ACHN (cell line): ENCODE measurements at places on chromosomes 7 and 10.

GRCh38 chr10:86536294-86536861 lies 14.8 kb upstream of the WAPL start:
- DNase-seq: no peak

- DNase-seq: no peak
These were observed 150.4 kb upstream of the FEZF1 start for GRCh38 chr7:122454776-122455507.

- no peak for DNase-seq
These were observed 3.4 kb downstream of the ENTPD1 start for GRCh38 chr10:95759233-95759826.

DNA sequence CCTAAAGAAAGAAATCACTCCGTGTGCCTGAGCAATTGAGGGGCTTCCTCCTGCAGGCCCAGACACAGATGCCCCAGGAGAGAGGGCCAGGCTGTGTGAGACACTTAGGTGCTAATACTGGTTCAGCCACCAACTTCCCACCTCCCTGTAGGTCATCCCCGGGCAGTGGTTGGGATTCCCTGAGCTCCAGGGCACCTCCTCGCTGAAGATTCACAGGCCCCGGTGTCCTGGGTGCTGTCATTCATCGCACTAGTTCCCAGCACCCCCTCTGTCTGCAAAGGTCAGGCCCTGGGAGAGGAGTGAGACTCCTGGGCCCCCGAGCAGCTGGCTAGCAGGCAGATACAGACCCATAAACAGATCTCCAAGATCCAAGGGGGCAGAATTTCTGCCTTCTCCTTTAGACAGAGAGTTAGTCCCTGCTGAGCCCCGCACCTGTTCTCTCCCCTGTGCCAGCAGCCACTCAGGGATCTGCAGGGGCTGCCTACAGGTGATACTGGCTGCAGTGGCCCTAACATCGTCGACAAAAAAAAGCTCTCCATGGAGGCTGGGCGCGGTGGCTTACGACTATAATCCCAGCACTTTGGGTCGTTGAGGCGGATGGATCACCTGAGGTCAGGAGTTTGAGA lies 38.2 kb upstream of the GTF2I start:
- DNase-seq: no peak

- DNase-seq: no peak
These were observed 23.6 kb downstream of the HECW1 start for GRCh38 chr7:43136064-43136463.

DNA sequence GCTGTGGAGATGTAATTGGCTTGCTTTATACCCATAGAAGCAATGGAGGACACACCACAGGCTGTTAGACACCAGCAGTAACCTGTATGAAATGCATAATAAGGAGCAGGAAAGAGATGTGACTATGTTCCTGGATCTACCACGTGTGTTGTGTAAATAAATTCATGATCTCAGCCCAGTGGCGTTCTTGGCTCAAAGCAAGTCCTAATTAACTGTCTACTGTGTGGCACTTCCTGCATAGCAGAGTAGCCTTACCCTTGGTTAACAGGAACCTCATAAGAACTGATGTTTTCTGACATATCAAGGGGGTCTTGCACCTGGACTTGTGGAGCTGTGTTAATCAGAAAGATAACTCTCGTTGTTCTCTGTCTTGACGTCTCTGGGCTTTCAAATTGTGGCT lies 25.7 kb upstream of the FAM180A start:
- no peak for DNase-seq

GRCh38 chr10:67288688-67289410 lies 363.0 kb downstream of the LRRTM3 start:
- no peak for DNase-seq

- DNase-seq: no peak
These were observed 243.2 kb downstream of the SNX10 start for GRCh38 chr7:26534649-26535482.

- no peak for DNase-seq
These were observed 290.5 kb downstream of the SORCS1 start for GRCh38 chr10:106873770-106874603.

GRCh38 chr7:148060724-148061123 lies 529.8 kb upstream of the C7orf33 start:
- DNase-seq: no peak

GRCh38 chr7:12814107-12814506 lies 126.7 kb downstream of the ARL4A start:
- no peak for DNase-seq

DNA sequence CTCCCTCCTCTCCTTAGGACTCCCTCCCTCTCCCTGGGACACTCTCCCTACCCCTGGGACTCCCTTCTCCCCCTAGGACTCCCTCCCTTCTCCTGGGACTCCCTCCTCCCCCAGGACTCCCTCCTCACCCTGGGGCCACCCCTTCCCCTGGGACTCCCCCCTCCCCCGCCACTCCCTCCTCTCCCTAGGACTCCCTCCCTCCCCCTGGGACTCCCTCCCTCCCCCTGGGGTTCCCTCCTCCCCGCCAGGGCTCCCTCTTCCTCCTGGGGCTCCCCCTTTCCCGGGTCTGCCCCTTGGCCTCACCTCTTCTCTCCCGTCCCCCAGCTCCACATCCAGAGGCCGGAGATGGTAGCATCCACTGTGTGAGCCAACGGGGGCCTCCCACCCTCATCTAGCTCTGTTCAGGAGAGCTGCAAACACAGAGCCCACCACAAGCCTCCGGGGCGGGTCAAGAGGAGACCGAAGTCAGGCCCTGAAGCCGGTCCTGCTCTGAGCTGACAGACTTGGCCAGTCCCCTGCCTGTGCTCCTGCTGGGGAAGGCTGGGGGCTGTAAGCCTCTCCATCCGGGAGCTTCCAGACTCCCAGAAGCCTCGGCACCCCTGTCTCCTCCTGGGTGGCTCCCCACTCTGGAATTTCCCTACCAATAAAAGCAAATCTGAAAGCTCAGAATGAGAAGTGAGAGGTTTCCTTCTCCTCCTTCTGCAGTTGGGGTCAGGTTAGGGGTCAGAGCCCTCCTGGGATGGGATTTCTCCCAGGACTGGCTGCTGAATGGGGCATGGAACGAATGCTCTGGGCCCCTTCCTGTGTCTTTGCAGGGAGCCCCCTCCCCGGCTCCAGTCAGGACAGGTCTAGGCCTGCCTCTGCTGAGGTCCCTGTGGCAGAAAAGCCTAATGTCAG lies 1.4 kb upstream of the MUC17 start:
- DNase-seq: no peak

DNA sequence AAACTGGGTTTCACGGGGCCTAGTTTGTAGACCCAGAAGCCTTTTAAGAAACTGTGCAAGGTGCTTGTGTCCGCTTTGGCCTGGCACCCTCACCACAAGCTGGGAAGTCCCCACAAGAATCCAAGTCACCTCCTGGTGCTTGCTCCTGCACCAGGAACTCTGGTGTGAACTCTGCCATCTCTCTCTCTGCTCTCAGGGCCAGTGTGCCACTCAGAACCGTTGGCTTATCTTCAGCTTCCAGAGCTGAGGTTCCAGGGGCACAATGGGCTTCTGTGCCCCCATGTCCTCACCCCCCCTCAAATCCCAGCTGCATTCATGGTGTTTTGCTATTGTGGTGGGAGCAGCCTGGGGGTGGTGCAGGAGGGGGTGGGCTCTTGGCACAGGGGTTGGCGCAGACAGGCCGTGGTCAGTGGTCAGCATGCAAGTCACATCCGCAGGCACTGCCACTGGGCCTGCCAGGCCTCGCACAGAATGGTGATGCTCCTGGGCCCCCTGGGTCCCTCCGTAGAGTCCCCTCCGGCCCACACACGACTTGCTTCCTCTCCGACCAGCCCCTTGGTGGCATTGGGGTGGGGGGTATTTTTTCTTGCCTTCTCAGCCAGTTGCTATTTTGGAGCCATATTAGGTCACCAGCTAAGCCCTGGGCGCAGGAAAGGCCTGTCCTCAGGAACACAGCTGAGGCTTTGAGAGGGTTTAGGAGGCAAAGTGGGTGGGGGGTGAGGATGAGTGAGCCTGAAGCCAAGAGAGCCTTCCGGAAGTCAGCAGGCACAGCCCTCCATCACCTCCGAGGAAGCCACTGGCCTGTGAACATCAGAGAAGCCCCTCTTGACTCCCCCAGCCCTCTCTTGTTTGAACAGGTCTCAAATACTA lies 3.0 kb downstream of the ZCCHC24 start:
- no peak for DNase-seq

DNA sequence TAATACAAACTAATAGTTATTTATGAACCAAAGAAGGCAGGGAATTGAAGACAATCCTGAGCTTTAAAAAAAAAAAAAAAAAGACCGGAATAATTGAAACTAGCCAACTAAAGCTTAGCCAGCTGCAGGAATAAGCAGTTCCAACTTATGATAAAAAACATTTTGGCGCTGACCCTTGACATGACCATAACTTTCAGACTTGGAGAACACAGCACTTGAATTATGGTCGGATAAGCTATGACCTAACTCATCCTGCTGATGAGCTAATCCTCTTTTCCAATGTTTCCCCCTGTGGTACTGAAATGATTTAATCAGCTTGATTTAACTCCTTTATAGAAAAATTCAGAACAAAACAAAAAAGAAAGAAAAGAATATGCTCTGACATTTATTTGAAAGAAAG lies 181.8 kb downstream of the DGKB start:
- no peak for DNase-seq

GRCh38 chr7:83739527-83739926 lies 90.6 kb upstream of the SEMA3E start:
- no peak for DNase-seq

DNA sequence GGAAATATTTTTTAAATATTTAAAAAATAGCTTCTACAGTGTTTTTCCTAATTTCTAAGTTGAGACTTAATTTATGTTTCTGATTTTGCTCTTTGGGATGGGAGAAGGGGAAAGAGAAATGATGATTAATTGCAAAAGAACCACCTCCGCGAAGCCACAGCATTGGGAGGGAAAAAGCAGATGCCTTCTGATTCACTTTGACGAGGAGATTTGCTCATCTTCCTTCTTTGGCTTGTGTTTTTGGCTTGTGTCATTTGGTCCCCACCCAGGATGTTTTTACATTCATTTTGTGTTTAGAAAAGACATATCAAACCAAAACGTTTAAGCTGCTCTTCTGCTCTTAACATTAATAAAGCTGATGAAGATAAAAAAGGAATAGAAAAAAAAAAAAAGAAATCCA lies 121.7 kb downstream of the MACC1 start:
- no peak for DNase-seq

DNA sequence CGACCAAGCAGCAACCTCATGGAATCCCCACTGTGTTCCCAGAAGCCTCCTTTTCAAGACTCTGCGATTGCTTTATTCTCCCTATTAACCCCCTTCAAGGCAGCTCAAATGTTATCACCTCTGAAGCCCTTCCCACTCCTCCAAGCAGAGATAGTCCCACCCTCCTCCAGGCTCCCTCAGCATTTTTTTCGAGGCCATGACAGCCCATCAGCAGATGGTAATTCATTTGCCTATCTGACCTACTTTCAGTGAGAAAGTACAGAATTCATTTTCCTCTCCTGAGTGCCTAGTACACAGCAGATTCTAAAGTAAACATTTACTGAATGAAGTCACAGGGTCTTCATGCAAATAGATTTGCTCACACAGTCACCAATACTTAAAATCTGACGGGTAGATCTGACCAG lies 47.8 kb downstream of the HERPUD2 start:
- no peak for DNase-seq

DNA sequence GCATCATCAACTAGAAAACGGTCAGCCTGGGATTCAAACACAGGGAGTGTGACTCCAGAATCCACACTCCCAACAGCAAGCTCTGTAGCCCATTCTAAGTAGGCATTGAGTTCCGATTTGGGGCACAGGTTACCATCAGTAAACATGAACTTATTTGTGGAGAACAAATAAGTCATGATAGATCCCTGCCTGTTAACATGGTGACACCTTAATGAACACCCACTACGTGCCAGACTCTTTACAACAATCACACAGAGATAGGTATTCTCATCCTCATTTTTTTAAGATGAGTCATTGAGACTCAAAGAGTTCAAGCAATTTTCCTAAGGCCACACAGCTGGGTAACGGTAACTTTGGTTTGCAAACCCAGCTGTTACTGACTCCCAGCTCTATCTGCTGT lies 91.5 kb downstream of the LYZL2 start:
- DNase-seq: peak; percentile 7

DNA sequence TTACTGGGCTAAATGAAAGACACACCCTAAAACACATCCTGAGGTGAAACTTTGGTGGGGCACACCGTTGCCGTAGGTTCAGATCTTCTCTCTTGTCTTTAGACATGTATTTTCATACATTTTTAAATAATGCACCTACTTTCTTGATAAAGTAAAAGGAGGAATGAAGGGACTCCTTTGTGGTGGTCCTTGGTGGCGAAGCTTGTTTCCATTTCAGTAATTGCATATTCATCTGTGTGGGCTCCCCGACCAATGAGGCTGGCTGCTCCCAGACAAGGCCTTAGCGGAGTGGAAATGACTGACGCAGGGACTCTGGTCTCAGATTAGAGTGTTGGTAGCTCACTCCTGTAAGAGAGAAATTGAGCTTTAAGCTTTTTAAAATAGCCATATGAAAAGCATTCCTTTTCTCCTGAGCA lies 815 bp downstream of the CCSER2 start:
- peak; percentile 63 for DNase-seq

GRCh38 chr10:88913788-88914187 lies 33.7 kb downstream of the STAMBPL1 start:
- DNase-seq: no peak

DNA sequence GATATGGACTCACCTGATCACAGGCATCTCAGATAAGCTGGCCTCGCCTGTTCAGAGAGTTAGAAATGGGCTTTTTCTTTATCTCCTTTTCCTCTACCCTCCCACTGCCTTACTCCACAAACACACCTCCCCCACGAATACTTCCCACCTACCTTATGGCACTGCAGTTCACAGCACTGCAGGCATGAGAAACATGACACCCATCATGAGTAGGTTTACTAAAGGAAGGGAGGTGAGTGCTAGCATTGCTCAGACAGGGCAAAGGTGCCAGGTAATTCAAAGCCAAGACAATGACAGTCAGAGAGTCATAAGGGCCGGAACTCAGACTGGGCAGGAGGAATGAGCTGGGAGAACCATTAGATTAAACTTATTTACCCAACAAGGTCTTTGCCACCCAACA lies 220.6 kb downstream of the FAM107B start:
- no peak for DNase-seq

GRCh38 chr10:120791316-120791715 lies 59.8 kb upstream of the WDR11 start:
- no peak for DNase-seq

DNA sequence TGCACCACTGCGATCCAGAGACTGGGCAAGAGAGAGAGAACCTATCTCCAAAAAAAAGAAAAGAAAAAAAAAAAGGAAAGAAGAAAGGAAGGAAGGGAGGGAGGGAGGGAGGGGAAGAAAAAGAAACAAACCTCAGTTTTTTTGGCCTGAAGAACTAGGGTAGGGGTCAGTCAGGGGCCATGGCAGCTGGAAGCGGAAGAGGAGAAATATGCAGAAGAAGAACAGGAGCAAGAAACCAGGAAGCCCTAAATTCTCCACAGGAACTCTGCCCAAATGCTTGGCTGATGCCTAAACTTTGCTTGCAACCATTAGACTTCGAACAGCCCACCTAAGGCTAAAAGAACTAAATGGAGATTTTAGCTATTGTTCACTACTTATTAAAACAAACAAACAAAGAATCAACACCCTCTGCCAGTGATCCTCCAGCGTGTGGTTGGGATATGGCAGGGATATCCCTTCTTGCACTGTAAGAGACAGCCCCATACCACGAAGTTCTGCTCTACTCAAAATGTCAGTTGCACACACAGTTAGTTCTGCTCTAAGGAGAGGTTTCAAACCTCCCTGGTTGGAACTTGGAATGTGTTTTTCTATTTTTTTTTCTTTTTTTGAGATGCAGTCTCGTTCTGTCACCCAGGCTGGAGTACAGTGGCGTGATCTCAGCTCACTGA lies 139.5 kb downstream of the FAM107B start:
- DNase-seq: no peak

- DNase-seq: peak; percentile 39
These were observed 50.3 kb upstream of the SP4 start for GRCh38 chr7:21377545-21377944.
